ENCODE measurements at places on chromosomes 6 and 20. TPM values are rescaled to one million over a fixed set of nuclear protein-coding genes. Genes with fewer than 3 reads are reported as not detected.

MYCT1 gene
- total RNA-seq, result under 0.01 TPM

ZC2HC1B gene
- not detected for total RNA-seq

PTCHD4 gene
- total RNA-seq, result 3.0 TPM

EFHC1 gene
- total RNA-seq, result 18.2 TPM

ERVFRD-1 gene
- not detected for total RNA-seq

FGD2 gene
- not detected for total RNA-seq

TBXT gene
- total RNA-seq, result not detected

LPIN3 gene
- 6.0 TPM for total RNA-seq

VIP gene
- not detected for total RNA-seq

GPX5 gene
- not detected for total RNA-seq

NNAT gene
- 0.14 TPM for total RNA-seq

VGLL2 gene
- total RNA-seq, result not detected

GRM1 gene
- total RNA-seq, result under 0.01 TPM

LTB gene
- not detected for total RNA-seq

ATP9A gene
- 36.0 TPM for total RNA-seq

MUCL3 gene
- not detected for total RNA-seq

SGK2 gene
- total RNA-seq, result 0.28 TPM
